ELF-1 (cell line): ENCODE measurements at places on chromosomes 1 and 21.

- DNase-seq: peak; percentile 70
Measured at GRCh38 chr1:6961905-6962477, 176.7 kb downstream of the CAMTA1 start.

GRCh38 chr1:33081554-33082305 is 777 bp downstream of the AZIN2 start:
- DNase-seq: peak; percentile 30

DNA sequence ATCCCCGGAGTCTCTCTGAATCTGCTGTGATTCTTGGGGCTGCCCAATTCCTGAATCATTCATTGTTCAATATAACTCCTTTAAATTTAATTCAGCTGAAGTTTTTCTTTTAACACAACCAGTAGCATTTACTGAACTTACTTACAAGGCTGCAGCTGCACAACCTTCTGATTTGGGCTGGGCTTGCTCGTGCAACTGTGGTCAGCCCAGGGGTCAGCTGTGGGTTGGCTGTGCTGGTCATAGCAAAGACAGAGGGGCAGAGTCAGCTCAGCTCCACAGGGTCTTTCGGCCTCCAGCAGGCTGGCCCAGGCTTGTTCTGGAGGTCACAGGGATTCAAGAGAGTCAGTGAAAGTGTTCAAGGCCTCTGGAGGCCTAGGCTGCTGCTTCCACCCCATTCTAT is 186.1 kb downstream of the MATN1 start:
- DNase-seq: no peak

DNA sequence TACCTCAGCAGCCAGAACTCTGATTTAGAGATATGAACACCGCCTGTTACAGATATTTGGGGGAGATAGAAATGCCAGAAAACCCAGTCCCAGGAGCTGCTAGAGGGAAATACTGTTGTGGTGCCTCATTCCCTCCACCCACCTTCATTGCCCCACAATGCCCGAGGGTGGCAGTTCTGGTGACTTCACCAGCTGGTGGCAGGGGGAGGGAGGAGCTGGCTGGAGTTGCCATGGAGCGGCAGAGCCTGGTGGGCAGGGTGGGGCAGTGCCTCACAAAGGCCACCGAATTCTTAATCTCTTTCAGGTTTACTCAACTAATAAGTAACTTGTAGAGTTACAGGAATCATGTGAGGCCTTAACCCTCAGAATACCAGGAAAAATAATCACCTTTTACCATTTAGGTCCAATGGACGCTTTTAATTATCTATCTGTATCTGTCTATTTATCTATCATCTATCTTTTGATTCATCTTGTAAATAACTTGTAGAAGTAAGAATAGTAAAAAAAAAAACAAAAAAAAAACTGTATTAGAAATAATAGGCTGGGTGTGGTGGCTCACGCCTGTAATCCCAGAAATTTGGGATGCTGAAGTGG is 11.7 kb upstream of the S100A11 start:
- no peak for DNase-seq

DNA sequence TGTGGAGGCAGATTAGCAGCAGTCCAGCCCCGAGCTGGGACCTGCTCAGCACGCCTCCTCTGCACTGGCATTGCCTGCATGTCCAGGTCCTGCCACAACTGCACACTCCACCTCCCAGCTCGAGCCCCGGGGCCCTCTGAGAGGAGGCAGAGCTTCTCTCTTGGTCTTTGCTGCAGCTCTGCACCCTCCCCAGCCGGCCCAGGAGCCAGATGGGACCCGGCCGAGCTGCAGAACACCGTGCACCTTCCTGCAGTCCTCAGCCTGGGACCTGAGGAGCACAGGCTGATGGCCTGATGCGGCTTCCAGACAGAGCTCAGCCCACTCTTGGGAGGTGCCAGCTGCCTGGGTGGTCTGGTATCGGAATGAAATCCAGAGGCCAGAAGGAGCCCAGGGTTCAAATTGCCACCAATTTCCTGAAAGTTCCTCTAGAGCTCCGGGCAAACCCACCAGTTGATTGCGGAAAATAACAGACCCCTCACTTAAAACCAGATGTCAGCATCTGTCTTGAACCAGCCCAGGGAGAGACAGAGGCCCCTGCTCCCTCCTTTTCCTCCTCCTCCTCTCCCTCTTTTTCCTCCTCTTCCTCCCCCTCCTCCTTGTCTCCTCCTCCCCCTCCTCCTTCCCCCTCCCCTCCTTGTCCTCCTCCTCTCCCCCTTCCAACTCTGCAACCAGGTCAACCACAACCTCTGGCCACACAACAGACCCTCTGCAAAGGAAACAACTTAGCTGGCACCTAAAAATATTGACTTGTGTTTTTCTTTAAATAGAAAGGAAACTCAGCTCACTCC is 10.6 kb upstream of the SPSB1 start:
- no peak for DNase-seq

DNA sequence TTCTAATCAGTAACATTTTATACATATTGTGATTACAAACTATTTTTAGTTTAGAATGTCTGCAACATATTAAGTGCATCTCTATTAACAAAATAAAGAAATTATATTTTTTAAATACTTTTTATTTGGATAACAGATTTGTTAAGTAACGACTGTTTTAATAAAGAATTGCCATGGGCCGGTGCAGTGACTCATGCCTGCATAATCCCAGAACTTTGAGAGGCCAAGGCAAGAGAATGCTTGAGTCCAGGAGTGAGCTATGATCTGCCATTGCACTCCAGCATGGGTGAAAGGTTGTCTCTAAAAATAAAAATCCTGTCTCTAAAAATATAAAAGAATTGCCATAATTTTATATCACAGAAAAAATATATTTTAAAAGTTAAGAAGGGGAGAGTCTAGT is 4.1 kb downstream of the LRRIQ3 start:
- no peak for DNase-seq

DNA sequence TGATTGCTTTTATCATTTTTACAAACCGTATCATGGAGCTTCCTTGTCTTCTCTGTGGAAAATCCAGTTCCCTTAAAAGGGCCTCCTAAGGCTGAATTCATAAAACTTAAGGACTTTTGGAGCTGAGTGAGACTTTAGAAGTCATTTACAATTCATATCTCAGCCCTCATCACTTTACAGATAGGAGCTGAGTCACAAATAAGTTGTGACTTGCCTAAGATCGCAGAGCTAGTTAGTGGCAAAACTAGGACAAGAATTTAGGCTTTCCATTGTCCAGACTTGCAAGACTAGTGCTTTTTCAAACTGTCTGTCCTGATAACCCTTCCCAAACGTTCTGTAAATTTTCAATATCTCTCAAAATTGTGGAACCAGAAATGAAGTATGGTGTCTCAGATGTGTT is 37.3 kb downstream of the C1orf21 start:
- DNase-seq: no peak

DNA sequence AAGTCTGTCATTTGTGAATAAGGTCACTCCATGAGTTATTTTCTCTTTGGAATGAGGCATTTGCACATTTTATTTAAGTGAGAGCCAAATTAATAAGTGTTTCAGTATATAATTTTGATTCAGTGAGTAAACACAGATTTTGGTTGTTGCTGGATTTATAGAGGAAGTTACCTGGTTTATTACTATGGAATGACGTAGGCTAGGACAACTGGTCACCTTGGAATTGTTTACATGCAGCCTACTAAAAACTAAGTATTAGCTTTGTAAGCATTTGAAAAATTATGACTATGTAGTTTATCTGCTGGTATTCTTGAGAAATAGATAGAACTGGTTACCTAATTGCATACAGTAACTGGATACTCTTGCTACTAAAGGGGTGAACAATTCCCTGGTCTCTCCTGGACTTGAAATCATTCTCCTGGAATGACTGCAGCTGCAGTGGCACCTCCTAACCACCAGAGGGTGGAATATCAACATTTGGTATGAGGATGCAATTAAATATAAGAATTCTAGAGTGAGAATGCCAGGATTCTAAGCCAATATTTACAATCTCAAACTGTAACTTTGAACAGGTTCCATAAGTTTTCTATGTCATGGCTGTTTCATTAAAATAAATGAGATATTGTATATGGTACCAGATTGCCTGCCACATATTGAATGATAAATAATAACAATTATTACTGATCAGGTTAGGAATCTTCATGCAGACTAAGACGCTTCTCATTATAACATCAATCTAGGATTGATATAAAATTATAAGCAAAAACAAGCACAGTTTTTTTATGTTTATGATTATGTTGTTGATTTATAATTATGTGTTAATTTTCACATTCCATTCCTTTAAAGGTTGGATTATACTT is 3.5 kb upstream of the KRTAP27-1 start:
- peak; percentile 1 for DNase-seq
